Anterior cingulate cortex (tissue), 58 donors: ENCODE measurements at places on chromosomes 3 and 15.

DNA sequence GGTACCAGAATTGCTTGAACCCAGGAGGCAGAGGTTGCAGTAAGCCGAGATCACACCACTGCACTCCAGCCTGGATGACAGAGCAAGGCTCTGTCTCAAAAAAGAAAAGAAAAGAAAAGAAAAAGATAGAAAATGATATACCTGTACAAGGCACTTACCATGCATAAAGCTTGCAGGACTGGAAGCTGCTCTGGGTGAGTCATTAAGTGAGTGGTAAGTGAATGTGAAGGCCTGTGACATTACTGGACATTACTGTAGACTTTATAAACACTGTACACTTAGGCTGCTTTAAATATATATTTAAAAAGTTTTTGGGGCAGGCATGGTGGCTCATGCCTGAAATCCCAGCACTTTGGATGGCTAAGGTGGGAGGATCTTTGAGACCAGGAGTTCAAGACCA is 99.2 kb downstream of the SLMAP start:
- DNase-seq: no peak

GRCh38 chr3:7713724-7714123 is 787.9 kb upstream of the LMCD1 start:
- no peak for DNase-seq

- no peak for DNase-seq
Observed at GRCh38 chr3:196327405-196327804, 9.4 kb upstream of the DYNLT2B start.

DNA sequence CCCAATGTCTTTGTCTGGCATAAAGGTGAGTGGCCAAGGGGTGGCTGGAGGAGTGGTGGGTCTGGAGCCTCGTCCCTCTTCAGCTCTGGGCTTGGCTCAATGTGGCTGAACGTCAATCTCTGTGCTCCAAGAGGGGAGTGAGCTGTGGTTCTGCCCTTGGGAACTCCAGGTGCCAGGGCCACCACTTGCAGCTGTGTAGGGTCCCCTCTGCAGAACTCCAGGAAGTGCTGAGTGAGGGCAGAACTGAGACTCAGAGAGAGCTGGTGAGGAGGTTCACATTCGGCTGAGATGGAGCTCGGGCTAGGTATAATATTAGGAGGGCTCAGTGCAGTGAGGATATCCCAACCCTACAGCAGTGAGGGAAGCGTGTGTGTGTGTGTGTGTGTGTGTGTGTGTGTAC is 11.6 kb downstream of the DUOX1 start:
- DNase-seq: no peak

DNA sequence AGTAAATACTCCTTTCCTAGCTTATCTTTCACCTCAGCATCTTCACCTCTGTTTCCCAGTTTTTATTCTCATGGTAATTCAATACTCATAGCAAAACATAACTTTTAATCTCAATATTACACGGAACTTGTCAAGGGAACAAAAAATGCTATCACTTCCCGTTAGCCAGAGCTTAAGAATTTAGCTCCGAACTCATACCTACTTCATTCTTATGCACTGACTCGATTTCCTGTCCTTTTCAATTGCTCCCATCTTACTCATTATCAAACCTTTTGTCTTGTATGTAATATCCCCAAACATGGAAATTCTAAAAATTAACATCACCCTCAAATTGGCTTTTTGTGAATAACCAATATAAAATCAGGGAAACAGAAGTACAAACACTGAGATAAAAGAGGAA is 28.2 kb downstream of the MYEF2 start:
- DNase-seq: no peak

DNA sequence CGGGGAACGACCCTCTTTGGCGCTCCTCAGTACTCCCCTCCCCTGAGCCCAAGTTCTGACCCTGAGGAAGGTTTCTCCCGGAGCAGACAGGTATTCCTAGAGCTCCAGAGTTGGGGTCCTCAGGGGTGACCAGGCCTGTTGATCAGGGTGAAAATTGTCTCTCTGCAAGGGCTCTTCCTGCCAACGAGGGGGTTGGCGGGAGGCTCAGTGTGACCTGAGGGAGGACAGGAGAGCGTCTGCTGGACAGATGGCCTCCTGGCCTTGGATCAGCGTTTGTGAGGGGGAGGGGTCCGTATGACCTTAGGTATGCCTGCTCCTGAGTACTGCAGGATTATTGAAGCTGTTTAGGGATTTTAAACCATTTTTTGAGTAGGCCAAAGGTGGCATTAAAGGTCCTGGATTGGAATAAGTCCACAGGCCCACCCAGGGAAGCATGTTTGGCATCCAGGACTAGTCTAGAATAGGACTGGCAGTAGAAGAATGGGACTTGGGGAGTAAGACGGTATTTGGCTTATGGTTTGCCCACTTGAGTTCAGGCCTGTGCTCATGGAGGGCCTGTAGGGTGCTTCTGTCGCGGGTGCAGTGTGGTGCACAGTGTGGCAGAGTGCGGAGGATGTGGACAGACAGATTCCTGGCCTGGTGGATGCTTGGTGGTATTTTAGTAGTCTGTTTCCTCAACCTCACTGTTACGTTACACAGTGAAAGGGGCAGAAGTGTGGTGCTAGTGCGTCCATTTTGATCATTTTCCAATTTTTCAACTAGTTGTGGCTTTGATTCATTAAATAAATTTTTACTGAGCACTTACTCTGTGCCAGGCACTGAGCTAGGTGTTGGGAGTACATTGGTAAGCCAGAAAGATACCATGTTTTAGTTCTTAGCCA is 959 bp downstream of the ZNF592 start:
- DNase-seq: peak; percentile 51

GRCh38 chr3:195768831-195769303 is 42.9 kb downstream of the MUC4 start:
- no peak for DNase-seq

- no peak for DNase-seq
Observed at GRCh38 chr15:99917252-99917651, 184.0 kb upstream of the LYSMD4 start.

DNA sequence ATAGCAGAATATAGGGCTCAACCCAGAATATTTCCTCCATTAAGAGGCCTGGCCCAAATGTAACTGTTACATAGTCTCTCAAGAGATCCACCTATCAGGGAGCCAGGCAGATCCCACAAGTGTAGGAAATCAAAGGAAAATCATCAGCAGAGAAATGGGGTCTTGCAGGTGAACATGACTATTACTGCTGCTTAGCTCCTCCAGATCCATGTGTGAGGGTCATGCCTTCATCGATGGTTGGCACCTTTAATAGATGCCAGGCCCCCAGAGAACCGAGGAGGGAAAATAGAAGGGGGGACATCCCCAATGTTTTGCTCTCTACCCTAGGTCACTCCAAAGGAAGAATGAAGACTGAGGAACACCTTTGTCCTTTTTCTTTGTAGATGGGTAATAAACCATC is 1029.9 kb upstream of the CADM2 start:
- DNase-seq: no peak

- no peak for DNase-seq
Observed at GRCh38 chr15:67550522-67550921, 8.0 kb downstream of the MAP2K5 start.

GRCh38 chr3:95717048-95717447 is 1097.3 kb upstream of the EPHA6 start:
- DNase-seq: no peak

DNA sequence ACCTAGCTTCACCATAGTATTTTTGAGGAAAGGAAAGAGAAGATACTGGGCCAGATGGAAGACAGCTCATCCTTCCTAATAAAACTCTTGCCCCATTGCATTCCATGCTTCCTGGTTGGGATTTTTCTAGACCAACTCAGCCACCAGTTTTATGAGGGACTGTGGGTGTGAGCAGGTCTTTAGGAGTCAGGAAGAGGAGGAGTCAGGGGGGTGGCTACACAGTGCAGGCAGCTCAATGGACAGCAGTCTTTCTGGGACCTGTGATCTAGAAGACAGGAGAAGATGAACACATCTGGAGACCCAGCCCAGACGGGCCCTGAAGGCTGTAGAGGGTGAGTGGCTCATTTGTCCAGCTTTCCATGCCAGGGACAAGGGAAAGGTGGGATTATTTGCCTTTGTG is at the start of gene NOX5:
TSS of gene NOX5 (plus strand) at position 242 of the 400 bp plus-strand sequence. CDS start at position 283, 41 bp downstream.
- no peak for DNase-seq

DNA sequence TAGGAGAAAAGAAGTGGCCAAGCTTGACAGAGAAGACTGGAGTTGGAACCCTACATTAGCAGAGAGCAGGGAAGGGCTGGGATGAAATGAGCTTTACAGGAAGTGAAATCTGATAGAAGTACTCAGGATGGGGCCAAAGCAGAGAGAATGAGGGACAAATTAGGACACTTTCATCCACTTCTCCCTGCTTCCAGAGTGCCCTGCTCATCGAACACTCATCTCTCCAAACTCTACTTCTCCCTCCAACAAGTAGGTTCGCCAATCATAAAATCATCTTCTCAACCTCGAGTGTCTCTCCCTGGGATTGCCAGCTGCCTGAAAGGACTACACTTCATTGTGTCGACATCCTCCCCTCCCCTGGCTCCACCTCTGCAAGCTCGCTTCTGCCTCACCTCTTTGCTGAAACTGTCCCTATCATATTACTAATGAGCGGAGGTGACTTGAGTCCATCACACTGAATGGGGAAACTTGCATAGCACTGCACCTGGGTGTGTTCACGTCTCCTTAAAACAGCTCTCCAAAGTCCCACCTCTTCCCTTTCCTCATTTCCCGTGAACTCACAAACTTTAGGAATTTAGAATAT is 365.8 kb downstream of the FOXP1 start:
- no peak for DNase-seq
